ENCODE measurements at places on chromosomes 1 and 21. TPM values are rescaled to one million over a fixed set of nuclear protein-coding genes. Genes with fewer than 3 reads are reported as not detected.

- DNase-seq = no peak
Observed at GRCh38 chr1:50158421-50158820, 49.7 kb downstream of the ELAVL4 start.

DNA sequence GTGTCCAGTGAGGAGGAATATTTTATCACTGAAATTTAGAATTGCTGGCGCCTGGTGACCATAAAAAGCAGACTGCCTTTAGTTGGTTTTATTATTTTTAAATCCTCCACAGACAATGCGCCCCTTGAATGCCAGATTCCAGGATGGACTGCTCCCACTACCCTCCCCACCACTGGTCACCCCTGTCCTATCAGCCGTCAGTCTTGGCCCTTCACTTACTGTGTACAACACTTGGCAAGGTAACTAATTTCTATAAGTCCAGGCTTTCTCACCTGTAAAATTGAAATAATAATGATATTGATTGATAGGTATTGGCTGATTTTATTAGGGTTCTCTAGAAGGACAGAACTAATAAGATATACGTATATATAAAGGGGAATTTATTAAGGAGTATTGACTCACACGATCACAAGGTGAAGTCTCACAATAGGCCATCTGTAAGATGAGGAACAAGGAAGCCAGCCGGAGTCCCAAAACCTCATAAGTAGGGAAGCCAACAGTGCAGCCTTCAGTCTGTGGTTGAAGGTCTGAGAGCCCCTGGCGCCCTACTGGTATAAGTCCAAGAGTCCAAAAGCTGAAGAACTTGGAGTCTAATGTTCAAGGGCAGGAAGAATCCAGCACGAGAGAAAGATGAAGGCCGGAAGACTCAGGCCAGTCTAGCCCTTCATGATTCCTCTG, 17.8 kb downstream of the RHEX start:
- no peak for DNase-seq

ACTL8 gene
- total RNA-seq = not detected

- peak; percentile 60 for DNase-seq
Observed at GRCh38 chr1:24070821-24071393, 41.0 kb downstream of the MYOM3 start.

DNA sequence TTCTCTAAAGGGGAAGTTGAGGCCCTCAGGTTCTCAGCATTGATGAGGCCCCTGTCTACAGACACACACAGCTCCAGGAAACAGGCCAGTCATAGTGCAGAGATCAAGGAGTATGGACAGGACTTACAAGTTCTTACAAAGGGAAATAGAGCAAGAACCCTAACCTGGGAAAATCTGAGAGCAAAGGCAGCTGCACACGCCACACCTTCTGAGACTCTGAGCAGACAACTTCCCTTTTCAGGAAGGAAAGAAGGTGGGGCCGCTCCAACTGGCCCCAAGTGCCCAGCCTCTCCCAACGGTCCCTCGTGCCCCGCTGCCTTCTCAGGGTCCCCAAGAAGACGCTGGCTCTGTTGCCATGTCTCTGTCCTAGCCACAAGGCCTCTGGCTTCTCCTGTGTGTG, 3.6 kb downstream of the NOC2L start:
- DNase-seq = no peak

DNA sequence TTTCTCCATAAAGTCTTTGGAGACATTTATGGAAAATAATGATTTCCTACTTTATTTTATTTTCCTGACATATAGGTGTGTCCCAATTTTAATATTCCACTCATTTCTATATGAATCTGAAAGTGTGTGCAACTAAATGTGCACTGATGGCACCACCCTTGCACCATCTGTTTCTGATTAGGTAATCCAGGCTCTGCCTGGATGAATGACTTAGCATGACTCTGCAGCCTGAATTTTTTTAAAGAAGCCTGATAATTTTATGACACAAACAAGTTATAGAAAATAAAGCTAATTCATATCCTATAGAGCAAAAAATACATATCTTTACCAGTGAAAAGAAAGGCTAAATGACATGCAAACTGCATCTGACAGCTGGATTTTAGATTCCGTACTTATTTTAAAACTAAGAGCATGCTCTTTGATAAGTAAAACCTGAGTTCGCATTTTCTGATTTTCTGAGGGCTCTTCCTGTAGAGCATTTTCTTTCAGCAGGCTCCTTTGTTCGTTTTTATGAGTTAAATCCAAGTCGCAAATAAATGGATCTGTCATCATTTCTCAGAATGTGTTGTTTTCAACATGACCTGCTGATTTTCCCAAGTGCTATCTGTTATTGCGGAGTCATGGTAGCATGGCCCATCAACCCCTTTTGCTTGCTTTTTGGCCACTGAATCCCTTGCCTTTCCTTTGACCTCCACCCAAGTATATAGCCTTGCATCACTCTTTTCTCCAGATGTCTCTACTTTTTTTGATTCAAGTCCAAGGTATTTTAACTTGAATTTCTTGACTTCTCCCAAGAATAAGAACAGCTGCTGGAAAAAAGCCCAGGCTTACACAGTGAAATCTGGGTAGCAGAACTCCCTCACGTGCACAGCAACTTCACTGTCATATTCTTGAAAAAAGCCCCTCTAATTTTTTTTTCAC, 52.8 kb upstream of the LYPLAL1 start:
- peak; percentile 98 for DNase-seq

OR2G6 gene
- total RNA-seq = not detected

GRCh38 chr1:40840526-40841323, 21.4 kb downstream of the CITED4 start:
- no peak for DNase-seq

- no peak for DNase-seq
Observed at GRCh38 chr21:23939369-23940065, 1667.8 kb downstream of the MRPL39 start.

- peak; percentile 18 for DNase-seq
Observed at GRCh38 chr1:206050655-206051235, 2.2 kb upstream of the RHEX start.

SH3BGR gene
- 3.3 TPM for total RNA-seq

DNA sequence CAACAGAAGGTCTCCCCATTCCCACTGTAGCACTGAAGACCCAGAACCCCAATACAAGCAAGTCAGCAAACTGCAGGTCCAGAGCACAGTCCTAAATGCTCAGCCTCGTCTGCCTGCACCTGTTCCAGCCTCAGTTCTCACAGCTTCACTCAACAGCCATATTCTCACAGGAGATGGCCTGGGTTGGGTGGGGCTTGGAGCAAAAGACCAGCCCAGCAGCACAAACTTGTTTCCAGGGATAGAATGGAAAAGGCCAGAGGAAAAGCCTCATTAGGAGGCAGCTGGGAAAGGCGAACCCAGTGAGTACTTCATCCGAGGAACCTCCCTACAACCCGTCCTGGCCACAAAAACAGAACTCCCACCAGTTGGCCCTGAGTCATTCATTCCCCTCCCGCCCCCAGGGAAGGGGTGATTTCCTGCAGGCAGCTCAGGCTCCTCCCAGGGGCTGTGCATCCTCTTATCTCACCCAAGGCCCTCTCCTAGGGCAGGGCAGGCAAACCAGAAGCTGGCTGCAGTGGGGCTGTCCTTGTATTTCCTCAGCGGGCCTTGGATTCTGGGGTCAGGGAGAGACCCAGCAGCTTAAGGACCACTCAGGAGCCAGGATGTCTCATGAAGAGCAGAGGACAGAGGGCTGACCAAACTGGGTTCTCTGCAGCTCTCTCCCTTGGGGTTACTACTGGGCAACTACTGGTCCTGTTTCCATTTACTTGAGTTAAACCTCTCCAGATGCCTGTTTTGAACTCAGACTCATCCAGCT, 7.4 kb upstream of the MPL start:
- peak; percentile 46 for DNase-seq

GRCh38 chr1:148290881-148291280, 138.8 kb upstream of the NBPF11 start:
- no peak for DNase-seq

ELOA gene
- 15.9 TPM for total RNA-seq

CD1D gene
- total RNA-seq = 0.66 TPM

INAVA gene
- not detected for total RNA-seq
